NCI-H146 (cell line): ENCODE measurements at places on chromosomes 16 and 17.

DNA sequence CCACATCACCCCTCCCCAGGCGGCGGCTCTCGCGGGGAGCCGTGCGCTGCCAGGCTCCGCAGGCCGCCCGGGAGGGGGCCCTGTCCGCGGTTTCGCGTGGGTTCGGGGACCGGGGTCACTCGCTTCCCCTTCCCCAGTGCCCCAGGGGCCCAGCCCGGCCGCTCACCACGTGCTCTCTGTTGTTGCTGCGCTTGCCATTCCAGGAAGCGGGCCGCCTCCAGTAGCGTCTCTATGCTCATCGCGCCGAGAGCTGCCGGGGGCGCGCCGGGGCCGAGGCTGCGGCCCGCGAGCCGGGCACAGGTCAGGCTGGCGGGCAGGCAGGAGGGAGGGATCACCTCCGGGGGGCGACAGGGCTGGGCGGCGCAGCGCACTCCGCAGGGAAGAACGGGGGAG, 390 bp downstream of the MNT start:
- DNase-seq: peak; percentile 66

- no peak for DNase-seq
These were observed 430.7 kb downstream of the HS3ST3B1 start for GRCh38 chr17:14731591-14731990.

GRCh38 chr16:19186408-19186807, 18.4 kb downstream of the SYT17 start:
- no peak for DNase-seq

- DNase-seq: peak; percentile 2
These were observed 81.1 kb downstream of the MAF start for GRCh38 chr16:79519448-79519847.

GRCh38 chr16:64132190-64132589, 989.7 kb downstream of the CDH11 start:
- no peak for DNase-seq

- no peak for DNase-seq
These were observed 45.6 kb downstream of the METRNL start for GRCh38 chr17:83124871-83125514.

DNA sequence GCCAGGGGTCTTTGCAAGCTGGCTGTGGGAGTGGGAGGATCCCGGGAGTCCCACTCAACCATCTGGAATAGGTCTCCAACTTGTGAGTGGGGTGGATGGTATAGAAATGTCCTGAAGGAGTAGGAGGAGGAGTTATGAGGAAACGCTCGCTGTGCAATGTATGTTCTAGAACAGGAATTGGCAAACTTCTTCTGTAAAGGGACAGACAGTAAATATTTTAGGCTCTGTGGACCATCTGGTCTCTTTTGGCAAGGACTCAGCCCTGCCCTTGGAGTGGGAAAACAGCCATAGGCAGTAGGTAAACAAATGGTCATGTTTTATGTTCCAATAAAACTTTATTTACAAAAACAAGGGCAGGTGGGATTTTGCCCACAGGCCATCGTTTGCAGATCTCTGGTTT, 149.2 kb downstream of the NPIPB5 start:
- no peak for DNase-seq

GRCh38 chr16:70692130-70692872, 6.4 kb upstream of the MTSS2 start:
- DNase-seq: no peak
